B cell (primary cell): ENCODE measurements at places on chromosomes 11 and 22. TPM values are rescaled to one million over a fixed set of nuclear protein-coding genes. Genes with fewer than 3 reads are reported as not detected.

Gene MB
- total RNA-seq = not detected in 2 replicates

Gene IRAG1
- total RNA-seq = 0.32 and 0.58 TPM in 2 replicates

Gene JAM3
- 28.0 and 29.6 TPM in 2 replicates for total RNA-seq

Gene GGTLC3
- not detected in 2 replicates for total RNA-seq
